ENCODE measurements at places on chromosomes 3 and 15. TPM values are rescaled to one million over a fixed set of nuclear protein-coding genes. Genes with fewer than 3 reads are reported as not detected.

GRCh38 chr15:52056001-52056400 is 37.0 kb downstream of the MAPK6 start:
- H3K27ac ChIP-seq = no peak overlapping the region
- no peaks in the 10 kb centered on the region for H3K27me3 ChIP-seq
- H3K4me3 ChIP-seq = no peak overlapping the region
- peaks cover 20% of the 10 kb centered on the region for H3K36me3 ChIP-seq
- no peak for DNase-seq

GRCh38 chr3:178084938-178085816 is 451.1 kb upstream of the KCNMB2 start:
- no peaks in the 10 kb centered on the region for H3K36me3 ChIP-seq
- H3K27ac ChIP-seq = peak overlapping the region; percentile 63

DNA sequence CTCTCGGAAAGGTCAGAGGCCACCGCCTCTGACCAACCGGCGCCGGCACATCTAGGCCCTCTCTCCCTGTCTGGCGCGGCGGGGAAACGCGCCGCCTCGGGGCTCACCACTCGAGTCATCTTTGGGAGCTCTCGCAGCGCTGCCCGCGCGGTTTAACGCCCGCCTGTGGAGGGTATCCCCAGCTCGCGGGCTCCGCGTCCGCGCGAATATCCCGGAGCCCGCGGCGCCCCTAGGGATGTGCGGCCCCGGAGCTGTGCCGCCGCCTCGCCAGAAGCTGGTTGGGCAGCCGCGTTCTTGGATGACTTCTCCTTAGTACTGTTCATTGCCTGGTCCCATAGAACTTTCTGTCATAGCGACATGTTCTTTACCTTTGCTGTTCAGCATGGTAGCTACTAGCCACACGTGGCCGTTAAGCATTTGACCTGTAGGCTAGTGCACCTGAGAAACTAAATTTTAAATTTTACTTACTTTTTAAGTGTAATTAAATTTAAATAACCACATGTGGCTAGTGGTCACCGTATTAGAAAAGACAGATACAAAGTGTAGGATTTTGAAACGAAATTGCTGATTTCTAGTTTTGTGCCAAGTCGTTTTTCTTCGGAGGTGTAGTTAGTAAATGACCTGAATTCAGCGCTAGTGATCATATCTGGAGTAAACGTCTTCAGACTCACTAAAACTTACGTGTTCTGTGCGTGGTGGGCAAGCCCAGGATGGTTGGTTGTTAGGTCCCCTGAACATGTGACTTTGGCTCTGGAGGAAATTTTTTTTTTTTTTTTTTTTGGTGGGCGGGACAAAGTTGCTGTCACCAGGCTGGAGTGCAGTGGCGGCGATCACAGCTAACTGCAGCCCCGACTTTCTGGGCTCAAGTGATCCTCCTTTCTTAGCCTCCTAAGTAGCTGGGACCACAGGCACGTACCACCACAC is 835 bp downstream of the ARIH2 start:
- peaks cover 29% of the 10 kb centered on the region for H3K36me3 ChIP-seq
- DNase-seq = no peak
- H3K4me1 ChIP-seq = peaks cover 19% of the 10 kb centered on the region
- peak overlapping the region; percentile 86 for H3K4me3 ChIP-seq

DNA sequence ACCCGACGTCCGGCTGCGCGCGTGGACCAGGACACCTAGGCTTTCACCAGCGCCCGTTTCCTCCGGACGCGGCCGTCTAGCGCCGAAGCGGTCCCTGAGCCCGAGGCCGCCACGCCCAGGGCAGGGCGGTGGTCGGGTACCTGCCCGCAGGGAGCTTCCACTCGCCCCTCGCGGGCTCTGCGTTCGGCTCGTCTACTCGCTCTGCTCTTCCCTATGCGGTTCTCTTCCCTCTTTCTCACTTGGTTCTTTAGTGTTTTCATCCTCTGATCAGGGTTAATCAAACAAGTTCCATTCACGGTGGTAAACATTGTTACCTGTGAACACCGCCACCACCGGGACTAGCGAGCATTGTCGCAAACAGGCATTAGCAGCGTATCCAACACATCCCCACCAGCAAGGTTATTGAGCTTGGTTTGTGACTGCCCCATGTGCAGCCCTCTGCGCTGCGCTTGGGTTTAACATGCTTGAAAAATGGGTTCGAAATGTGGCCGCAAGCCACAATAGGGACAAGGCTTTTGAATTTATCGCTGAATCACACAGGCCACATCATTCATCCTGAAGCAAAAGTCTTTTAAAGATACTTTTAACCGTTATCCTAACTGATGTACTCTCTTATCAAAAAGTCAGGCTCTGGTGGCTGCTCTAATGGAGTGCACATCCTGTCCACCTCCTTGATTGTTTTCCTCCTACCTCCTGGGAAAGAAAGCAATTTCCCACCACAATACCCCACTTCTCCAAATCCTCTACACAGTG is 843 bp upstream of the CD47 start:
- peak overlapping the region; percentile 82 for H3K27ac ChIP-seq
- DNase-seq = no peak
- peak overlapping the region; percentile 91 for H3K4me3 ChIP-seq
- peaks cover 7% of the 10 kb centered on the region for H3K4me1 ChIP-seq
- H3K36me3 ChIP-seq = no peaks in the 10 kb centered on the region

DNA sequence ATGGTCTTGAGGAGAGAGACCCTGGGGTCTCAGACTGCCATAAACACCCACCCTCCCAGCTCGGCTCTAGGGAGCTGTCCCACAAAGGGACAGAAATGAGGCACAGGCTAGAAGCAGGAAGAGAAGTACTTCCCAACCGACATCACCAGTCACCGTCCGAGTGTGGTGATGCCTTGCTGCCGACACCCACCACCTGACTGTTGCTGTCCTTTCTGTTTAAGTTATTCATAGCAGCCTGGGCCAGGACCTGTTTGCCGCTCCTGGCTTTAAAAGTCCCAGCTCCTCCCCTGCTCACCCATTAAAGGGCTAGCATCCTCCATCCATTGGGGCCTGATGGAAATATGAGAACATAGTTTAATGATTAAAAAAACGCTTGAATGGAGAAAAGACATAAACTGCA is 13.2 kb upstream of the SPG11 start:
- no peaks in the 10 kb centered on the region for H3K36me3 ChIP-seq
- H3K4me3 ChIP-seq = no peak overlapping the region
- no peak for DNase-seq
- no peak overlapping the region for H3K27ac ChIP-seq

- no peak overlapping the region for H3K4me3 ChIP-seq
- no peaks in the 10 kb centered on the region for H3K27me3 ChIP-seq
- no peaks in the 10 kb centered on the region for H3K36me3 ChIP-seq
- no peak for DNase-seq
- no peak overlapping the region for H3K27ac ChIP-seq
- H3K4me1 ChIP-seq = no peaks in the 10 kb centered on the region
These were observed 28.5 kb downstream of the BTLA start for GRCh38 chr3:112470788-112471187.

GRCh38 chr15:62578546-62578945 is 413.5 kb upstream of the C2CD4B start:
- no peak overlapping the region for H3K27ac ChIP-seq
- no peak overlapping the region for H3K4me3 ChIP-seq
- no peak for DNase-seq
- H3K36me3 ChIP-seq = no peaks in the 10 kb centered on the region
- H3K27me3 ChIP-seq = no peaks in the 10 kb centered on the region

- H3K36me3 ChIP-seq = no peaks in the 10 kb centered on the region
- no peaks in the 10 kb centered on the region for H3K27me3 ChIP-seq
- DNase-seq = peak; percentile 54
- H3K4me1 ChIP-seq = peaks cover 19% of the 10 kb centered on the region
- H3K4me3 ChIP-seq = no peak overlapping the region
These were observed 21.0 kb downstream of the H1-8 start for GRCh38 chr3:129563850-129564535.

- no peak overlapping the region for H3K4me3 ChIP-seq
- no peak for DNase-seq
- H3K27ac ChIP-seq = no peak overlapping the region
These were observed 98.6 kb downstream of the RPL39L start for GRCh38 chr3:187040516-187041361.

- no peak overlapping the region for H3K4me3 ChIP-seq
- no peak for DNase-seq
- no peaks in the 10 kb centered on the region for H3K27me3 ChIP-seq
- H3K36me3 ChIP-seq = peaks cover 79% of the 10 kb centered on the region
These were observed 64.4 kb upstream of the CRTC3 start for GRCh38 chr15:90465140-90465929.

DNA sequence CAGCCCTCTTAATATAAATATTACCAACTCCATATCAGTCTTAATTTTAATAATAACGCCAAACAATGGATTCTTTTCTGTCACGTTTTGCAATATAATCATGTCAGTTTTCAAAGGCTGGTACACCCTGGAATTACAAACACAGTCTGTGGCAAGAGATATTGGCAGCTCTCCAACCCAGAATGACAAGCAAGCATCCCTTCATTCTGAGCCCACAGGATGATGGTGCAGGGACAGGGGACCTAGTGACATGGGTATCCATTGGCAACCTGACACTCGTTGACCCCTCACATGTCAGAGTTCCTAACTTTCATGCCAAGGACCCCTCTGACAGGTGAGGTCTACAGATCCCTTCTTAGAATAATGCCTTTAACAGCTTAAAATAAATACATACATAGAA is 154.5 kb upstream of the TSC22D2 start:
- H3K27me3 ChIP-seq = no peaks in the 10 kb centered on the region
- no peak overlapping the region for H3K4me3 ChIP-seq
- H3K36me3 ChIP-seq = no peaks in the 10 kb centered on the region
- peaks cover 29% of the 10 kb centered on the region for H3K4me1 ChIP-seq
- no peak for DNase-seq

- H3K27ac ChIP-seq = no peak overlapping the region
- no peak for DNase-seq
- no peak overlapping the region for H3K4me3 ChIP-seq
These were observed 91.7 kb upstream of the PRICKLE2 start for GRCh38 chr3:64316971-64317370.

DNA sequence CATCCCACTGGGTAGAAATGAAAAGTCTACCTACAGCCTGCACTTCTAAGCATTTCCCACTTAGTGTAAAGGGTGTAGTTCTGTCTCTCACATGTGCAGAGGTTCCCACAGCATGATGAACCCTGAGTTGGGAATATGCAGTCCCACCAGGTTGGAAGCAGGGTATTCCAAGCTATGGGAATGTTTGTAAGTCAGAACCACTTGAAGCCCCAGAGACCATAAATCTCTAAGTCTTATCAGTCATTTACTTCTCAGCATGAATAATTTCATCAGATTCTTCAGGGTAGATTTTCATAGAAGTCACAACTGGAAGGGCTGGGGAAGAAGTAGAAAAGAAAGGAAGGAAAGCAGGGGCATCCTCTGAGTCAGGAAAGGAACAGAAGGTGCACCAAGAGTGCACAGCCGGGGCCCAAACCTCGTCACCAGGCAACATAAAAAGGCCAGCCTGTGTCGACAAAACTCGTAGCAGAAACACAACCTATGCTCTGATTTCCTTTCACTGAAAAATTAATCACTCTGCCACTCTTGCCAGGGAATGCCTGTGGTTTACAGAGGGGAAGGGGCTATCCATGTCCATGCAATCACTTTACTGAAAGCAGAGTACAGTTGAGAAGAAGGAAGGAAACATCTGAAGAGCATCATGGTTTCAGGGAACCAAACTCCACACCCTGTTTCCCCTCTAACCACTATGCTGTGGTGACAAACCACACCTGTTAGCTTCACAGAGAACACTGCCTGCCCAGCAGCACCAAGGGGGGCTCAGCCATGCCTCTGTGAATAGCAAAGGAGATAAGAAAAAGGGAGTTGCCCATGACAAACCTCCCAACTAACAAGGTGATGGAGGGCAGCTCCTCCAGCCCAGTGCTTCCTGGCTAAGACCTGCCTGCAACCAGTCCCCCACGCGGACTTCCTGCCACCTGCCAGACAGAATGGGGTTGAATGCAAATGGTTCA is 40.5 kb downstream of the SH3BP5 start:
- no peaks in the 10 kb centered on the region for H3K36me3 ChIP-seq
- DNase-seq = no peak
- peak overlapping the region; percentile 74 for H3K27ac ChIP-seq
- H3K4me3 ChIP-seq = no peak overlapping the region

DNA sequence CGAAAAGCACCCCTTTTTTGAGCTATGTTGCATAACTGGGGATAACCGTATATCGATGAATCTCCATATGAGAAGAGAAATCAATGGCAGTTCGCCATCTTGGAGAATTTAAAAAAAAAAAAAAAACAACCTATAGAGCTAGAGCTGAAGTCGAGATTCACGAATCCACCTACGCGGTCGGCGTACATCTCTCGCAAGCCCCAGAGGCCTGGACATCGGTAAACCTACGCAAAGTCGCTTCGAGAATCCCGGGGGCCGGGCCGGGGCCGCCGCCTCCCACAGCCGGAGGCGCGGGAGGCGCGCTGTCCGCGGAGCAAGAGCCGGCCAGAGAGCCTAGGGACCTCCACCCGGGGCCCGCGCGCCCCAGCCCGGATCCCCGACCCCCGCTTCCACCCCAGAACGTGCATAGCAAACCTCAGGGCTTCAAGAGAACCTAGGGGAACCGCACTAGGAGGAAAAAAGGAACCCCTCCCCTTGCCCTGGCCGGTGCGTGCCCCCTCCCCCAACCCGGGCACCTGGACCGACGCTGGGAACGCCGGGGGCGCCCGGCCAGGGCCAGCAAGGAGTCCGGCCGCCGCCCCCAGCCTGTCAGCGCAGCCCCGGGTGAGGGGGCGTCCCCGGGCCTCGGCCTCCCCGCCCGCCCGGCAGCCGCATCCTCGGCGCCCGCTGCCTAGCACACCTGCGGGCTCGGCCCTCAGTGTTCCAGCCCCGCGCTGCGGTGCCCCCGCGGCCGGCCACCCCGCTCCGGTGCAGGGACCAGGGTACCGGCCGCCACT is 567 bp downstream of the PFN2 start:
- DNase-seq = peak; percentile 91
- H3K27me3 ChIP-seq = no peaks in the 10 kb centered on the region
- peak overlapping the region; percentile 90 for H3K4me3 ChIP-seq

DNA sequence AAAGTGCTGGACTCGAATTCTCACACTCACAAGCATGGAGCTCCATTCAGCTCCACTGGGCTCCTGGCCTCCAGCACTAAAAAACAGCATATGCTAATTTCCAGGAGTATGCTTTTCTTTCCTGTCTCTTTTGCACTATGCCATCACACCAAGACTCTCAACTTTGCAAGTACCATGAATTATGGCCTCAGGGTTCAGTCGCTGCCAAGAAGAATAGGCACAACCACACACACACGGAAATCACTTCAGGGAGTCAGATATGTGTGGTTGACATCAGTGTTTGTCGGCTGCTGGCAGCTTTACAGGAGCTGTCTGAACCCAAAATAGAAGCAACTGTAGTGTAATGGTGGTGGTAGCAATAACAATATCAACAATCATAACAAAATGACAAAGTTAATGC is 305.0 kb upstream of the SLCO3A1 start:
- no peak for DNase-seq
- no peak overlapping the region for H3K4me3 ChIP-seq
- no peaks in the 10 kb centered on the region for H3K36me3 ChIP-seq
- no peaks in the 10 kb centered on the region for H3K4me1 ChIP-seq

Gene ZDHHC19
- 1.1 TPM for total RNA-seq

Gene MINAR1
- 0.10 TPM for total RNA-seq

Gene GLDN
- total RNA-seq = 1.7 TPM

Gene ZNF710
- total RNA-seq = 5.8 TPM

Gene REC114
- not detected for total RNA-seq

Gene CCDC80
- total RNA-seq = 12.2 TPM

Gene HYAL3
- total RNA-seq = 2.1 TPM

Gene TMC3
- total RNA-seq = not detected

Gene COL6A5
- not detected for total RNA-seq

Gene ITGA11
- total RNA-seq = 3.8 TPM

Gene CDHR4
- not detected for total RNA-seq

Gene NKTR
- total RNA-seq = 20.3 TPM
